ENCODE measurements at places on chromosomes 6 and 20.

GRCh38 chr6:141134723-141135122 is 998.0 kb upstream of the GJE1 start:
- no peak for DNase-seq

- no peak for DNase-seq
These were observed 13.7 kb upstream of the SLC22A16 start for GRCh38 chr6:110490110-110490509.

GRCh38 chr6:3258720-3259490 is at the start of gene PSMG4:
TSS of gene PSMG4 (plus strand) at chr6:3258947. CDS start at chr6:3259023, 76 bp downstream.
- peak; percentile 96 for DNase-seq

- DNase-seq = no peak
These were observed 355.1 kb downstream of the EPM2A start for GRCh38 chr6:145380186-145380585.

DNA sequence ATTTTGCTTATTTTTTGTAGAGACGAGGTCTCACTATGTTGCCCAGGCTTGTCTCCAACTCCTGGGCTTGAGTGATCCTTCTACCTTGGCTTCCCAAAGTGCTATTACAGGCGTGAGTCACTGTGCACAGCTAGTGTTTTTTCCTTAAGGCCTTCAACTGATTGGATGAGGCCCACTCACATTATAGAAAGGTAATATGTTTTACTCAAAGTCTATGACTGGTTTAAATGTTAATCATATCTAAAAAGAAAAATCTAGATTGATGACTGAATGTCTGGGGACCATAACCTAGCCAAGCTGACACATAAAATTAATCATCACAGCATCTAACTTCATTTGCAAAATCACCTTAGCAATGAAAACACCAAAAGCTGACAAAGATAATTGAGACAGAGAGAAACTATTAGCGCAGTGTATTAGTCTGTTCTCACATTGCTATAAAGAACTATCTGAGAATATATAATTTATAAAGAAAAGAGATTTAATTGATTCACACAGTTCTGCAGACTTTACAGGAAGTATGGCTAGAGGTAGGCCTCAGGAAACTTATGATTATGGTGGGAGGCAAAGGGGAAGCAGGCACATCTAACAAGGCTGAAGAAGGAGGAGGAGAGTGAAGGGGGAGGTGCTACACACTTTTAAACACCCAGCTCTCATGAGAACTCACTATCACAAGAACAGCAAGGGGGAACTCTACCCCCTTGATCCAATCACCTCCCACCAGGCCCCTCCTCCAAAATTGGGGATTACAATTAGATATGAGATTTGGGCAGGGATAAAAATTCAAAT is 66.8 kb upstream of the ARHGAP18 start:
- DNase-seq = no peak

DNA sequence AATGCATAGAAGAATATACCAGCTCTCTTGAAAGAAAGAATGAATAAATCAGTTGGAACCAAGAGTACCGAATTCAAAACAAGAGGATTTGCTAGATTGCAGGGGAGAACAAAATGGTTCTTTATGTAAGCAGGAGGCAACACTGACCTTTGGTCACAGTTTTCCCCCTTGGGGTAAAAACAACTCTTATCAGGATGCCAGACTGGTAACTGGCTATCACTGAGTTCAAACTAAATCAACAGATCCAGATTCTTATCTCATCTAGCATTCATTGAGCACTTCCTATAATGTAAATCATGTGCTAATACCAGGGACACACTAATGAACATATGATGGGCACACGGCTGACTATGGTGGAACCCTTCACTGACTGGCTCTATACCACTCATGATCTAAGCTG is 4.8 kb upstream of the IL17F start:
- no peak for DNase-seq

GRCh38 chr6:135257631-135258405 is 76.7 kb downstream of the MYB start:
- DNase-seq = no peak

DNA sequence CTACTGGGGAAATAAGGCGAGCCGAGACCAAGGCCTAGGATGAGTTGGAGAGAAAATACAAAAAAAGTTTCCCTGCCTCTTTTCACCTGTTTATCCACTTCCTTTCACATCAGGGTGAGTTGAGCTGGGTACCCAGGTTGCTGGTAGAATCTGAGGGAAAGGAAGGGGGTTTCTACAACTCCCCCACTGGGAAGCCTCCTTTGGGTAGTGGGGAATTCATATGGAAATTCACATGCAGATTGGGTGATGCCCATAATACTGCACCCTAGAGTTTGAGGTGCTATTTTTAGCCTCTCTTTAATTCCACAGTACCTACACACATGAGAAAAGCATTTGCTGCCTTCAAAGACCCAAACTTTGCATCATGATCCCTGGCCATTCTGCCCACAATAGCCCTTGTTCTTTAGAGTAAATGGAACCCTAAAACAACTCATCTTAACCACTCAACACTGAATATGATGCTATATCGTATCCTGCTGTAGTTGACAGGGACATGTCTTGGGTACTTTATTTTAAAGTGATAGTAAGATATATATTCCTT is 2.7 kb downstream of the OSTM1 start:
- no peak for DNase-seq

- no peak for DNase-seq
These were observed 37.9 kb upstream of the RNF24 start for GRCh38 chr20:4053071-4053919.

DNA sequence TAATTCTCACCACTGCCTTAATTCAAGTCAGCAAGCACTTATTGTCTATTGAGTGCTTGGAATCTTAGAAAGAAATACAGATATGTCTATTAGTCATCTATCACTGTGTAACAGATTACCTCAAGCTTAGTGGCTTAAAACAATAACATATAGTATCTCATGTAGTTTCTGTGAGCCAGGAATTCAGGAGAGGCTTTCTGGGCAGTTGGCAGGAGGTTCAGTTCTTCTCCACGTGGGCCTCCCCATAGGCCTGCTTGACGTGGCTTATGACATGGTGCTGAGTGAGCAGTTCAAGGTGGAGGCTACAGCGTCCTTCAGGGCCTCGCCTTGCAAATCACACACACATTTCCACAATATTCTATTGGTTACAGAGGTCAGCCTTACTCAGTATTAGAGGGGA is 69.7 kb downstream of the DTD1 start:
- DNase-seq = no peak

- no peak for DNase-seq
These were observed 21.2 kb downstream of the MKKS start for GRCh38 chr20:10412591-10413408.

DNA sequence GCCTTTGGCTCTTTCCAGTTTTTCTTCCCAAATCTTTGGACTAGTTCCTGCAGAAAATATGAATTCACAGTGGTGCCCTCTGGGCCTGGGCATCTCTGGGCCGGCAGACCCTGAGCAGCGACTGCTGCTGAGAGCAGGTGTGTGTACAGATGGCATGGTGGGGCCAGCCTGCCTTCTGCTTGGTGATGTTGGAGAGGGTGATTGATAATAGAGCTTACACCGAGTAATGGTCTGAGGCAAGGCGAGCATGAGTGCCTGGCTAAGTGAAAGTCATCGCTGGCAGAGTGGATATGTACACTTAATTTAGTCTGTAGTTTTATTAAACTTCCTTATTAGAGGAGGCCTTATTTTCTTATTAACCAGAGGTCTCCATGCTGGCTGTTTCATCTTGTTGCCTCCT is 156.9 kb downstream of the CDKAL1 start:
- DNase-seq = no peak

GRCh38 chr20:63963348-63963741 is 6.4 kb downstream of the ZNF512B start:
- no peak for DNase-seq

GRCh38 chr6:34189806-34190503 is 44.1 kb upstream of the GRM4 start:
- DNase-seq = peak; percentile 43

DNA sequence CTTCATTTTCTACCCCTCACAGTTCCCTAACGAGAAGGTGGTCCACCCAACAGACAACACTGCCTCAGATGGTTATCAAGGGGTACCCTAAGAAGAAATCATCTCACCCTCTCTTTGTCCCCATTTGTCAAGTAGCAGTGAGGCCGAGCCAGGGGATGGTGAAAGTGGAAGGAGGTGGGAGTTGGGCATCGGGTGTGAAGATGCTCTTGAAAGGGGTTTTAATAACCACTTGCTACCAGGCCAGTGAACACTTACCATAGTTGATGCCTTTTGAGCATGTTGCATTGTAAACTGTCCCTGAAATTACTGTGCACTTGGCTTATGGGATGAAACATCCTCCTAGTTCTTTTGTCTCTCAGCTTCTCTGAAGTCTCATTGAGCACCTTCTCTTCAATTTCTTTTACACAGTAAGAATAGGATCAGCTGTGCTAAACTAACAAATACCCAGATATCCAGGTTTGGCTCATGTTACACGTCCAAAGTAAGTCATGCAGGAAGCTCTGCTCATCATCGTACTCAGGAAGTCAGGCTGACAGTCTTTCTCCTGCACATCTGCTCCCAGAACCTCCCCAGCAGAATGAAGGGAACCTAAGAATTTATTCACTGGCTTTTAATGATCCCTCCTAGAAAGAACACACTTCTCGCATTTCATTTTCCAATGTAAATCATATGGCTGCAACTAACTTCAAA is 13.3 kb downstream of the HLA-DPB1 start:
- no peak for DNase-seq

GRCh38 chr6:17622144-17622543 is 22.0 kb downstream of the FAM8A1 start:
- DNase-seq = no peak

DNA sequence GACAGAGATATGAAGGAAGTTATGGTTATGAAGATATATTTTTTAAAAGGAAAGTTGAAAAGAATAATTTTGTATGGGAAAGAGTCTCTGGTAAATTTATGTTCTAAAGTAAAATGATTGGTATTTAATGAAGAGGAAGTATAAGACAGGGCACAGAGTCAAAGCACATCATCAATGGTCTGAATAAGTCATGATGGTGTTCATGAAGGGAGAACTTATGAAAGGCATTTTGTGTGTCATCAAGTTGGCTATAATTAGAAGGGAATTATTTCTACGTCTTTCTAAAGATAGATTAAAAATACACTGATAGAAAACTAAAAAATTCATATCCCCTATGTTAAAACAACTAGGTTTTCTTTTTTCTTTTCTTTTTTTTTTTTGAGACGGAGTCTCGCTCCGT is 21.4 kb upstream of the SNAI1 start:
- DNase-seq = no peak

- DNase-seq = no peak
These were observed 22.1 kb downstream of the DUSP22 start for GRCh38 chr6:314377-314776.

DNA sequence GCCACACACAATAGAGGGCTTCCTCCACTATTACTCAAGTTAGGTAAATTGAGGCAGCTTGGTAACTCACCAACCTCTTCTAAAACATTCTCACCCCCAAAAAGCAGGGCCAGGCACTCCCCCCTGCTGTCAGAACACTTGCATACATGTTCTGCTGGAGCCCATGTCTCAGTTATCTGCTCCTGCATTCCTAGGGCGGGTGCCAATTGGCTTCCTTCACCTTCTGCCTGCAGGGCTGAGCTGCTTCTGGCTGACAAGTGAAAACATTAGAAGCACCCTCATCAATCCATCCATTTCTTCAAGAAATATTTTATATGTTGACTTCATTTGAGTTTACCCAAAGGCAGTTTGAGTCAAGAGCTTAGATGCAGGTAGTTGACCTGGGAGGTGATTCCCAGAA is 4.5 kb upstream of the ENTPD6 start:
- DNase-seq = no peak

DNA sequence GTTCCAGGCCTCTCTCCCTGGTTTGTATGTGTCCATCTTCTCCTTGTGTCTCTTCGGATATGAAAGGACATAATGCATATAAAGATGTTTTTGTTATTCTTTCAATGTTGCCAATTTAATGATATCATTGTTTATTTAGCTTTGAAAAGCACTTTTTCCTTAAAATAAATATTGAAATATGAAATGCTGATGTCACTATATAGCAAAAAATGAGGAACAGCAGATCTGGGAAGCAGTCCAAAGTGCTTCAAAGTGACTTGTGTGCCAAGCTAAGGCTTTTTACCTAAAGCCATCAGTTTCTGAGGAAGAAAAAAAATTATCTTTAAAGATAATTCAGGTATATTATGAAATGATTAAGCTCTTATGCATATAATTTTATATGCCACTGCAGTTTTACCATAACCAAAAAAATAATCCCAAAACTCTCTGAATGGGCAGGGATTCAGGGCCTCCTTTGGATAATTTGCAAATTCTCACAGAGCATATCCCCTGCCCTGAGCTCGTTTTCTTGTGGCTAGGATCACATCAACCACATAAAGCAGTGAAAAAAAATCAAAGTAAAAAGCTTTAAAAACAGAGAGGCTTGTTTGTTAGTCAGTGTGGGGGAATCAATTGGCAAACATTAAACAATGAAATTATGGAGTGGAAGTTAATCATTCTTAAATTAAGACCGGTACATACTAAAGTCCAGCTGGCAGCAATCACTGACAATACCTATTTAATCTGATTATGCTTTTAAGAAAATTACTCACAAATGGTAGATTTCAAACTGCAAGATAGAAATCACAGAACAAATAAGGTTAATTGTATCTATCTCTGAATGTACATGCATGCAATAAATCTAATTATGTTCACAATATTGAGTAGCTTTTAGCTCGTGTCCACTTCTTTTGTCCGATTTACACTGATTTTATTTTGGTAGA is 1027.9 kb upstream of the ADGRB3 start:
- no peak for DNase-seq

DNA sequence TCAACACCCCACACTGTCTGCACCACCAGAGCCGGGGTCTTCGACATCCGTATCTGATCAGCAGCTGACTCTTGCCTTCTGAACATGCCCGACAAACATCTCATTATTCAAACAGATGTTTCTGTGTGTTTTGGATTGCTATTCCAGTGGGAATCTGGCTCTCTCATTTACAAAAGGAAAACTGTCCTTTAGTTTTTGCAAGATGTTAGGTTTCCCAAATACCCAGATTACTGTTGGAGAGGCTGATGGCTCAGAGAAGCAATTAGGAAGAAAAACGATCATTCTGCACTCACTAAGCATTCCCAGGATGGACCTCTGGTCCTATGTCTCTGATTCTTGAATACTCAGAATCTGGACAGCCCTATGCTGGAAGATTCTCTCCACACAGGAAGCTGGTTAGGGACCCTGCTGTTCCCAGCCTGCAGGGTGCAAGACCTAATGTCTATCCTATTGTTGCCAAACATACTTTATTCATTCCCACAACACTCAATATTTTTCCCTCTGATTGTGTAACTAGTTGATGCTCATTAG is 532.9 kb downstream of the CDH26 start:
- DNase-seq = no peak

DNA sequence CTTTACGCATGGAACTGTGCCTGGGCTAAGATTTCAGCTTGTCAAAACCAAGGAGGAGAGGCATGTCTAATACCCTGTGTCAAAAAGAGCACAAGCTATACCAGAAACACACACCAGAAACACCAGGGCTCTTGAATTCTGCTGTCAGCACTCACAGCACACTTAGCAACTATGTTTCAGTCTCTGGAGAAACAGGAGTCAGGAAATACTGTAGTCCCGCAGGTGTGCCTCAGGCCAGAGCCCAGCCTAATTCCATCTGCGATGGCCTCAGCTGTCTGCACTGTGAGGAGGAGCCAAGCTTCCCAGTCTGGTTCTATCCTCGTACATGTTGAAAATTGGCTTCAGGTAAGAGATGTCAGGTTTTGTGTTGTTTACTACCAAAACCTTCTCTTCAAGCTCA is 31.6 kb downstream of the MTRES1 start:
- no peak for DNase-seq

Data from activated CD4-positive, alpha-beta T cell treated with anti-CD3 and anti-CD28 coated beads for 4 hours (primary cell).